ENCODE measurements at places on chromosomes 1 and 21. TPM values are rescaled to one million over a fixed set of nuclear protein-coding genes. Genes with fewer than 3 reads are reported as not detected.

DNA sequence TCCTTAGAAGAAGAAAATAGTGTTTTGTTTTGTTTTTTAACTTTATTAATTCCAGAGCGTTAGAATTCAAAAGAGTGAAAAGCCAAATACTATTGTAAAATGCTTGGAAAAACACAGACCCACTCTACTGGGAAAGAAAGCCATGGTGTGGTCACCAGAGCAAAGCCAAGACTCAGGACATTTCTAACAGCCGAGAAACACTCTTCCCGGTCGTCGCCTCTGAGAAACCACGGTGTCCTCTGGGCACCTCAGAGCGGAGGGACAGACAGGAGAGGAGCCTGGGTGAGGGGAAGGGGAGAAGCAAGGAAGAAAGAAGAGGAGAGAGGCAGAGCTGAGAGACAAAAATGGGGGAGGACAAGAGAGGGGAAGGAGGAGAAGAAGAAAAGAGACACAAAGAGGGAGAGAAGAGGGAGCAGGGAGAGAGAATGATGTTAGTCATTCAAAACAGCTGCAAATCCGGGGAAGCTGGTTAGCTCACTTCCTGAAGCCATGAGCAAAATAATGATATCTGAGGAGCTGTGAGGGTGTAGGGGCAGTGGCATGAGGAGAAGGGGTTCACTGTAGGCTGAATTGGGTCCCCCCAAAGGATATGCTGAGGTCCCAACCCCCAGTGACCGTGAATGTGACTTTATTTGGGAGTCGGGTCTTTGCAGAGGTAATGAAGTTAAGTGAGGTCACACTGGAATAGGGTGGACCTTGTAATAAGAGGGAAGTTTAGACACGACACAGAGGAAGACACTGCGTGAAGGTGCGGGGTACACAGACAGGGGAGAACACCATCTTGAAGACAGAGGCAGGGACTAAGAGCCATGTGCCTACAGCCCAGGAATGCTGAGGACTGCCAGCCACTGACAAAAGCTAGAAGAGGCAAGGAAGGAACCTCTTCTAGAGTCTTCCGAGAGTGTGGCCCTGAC is 58.2 kb upstream of the DMRTB1 start:
- H3K27ac ChIP-seq = peak overlapping the region; percentile 72
- H3K27me3 ChIP-seq = peaks cover 12% of the 10 kb centered on the region
- no peak overlapping the region for H3K4me3 ChIP-seq
- H3K36me3 ChIP-seq = no peaks in the 10 kb centered on the region

GRCh38 chr1:17212487-17213121 is 7.7 kb downstream of the PADI1 start:
- H3K27ac ChIP-seq = peak overlapping the region; percentile 92
- H3K27me3 ChIP-seq = no peaks in the 10 kb centered on the region
- peak overlapping the region; percentile 10 for H3K4me3 ChIP-seq
- peak; percentile 96 for DNase-seq

- H3K27me3 ChIP-seq = no peaks in the 10 kb centered on the region
- H3K27ac ChIP-seq = no peak overlapping the region
- no peaks in the 10 kb centered on the region for H3K36me3 ChIP-seq
- no peak for DNase-seq
- peaks cover 26% of the 10 kb centered on the region for H3K4me1 ChIP-seq
Measured at GRCh38 chr1:179952186-179952585, 2.4 kb upstream of the CEP350 start.

NBPF3 gene
- total RNA-seq = 16.3 TPM

CHRM3 gene
- 0.29 TPM for total RNA-seq

DNA sequence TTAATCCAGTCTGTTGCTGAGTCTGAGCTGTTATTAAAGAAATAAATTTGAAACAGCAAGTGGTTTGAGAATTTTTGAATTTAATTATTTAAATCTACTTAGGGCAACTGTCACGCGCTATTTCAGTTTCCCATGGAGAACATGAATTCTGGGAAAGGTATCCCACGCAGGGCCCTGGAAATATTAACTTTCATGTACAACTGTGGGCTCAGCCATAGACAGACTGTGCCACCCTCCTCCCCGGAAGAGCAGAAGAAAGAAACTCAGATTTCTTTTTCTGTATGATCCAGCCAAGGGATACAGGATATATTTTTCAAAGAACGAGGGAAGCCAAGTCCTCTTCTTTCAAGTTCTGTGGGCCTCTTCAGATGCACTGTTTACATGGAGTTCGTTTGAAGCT is 172.6 kb upstream of the LMO4 start:
- no peaks in the 10 kb centered on the region for H3K36me3 ChIP-seq
- H3K27ac ChIP-seq = no peak overlapping the region
- no peak overlapping the region for H3K4me3 ChIP-seq
- H3K4me1 ChIP-seq = peaks cover 15% of the 10 kb centered on the region
- H3K27me3 ChIP-seq = no peaks in the 10 kb centered on the region
- DNase-seq = no peak

GRCh38 chr1:114216431-114217173 is 62.9 kb upstream of the SYT6 start:
- H3K4me1 ChIP-seq = no peaks in the 10 kb centered on the region
- H3K36me3 ChIP-seq = no peaks in the 10 kb centered on the region
- peaks cover 23% of the 10 kb centered on the region for H3K27me3 ChIP-seq
- no peak overlapping the region for H3K27ac ChIP-seq

Measured in chondrocyte (in vitro differentiated cells).